NK-92 treated with Interleukin-12 subunit alpha and Interleukin-12 subunit beta, amount 100 ng/mL, for 24 hours (cell line): ENCODE measurements at places on chromosomes 11 and 22.

DNA sequence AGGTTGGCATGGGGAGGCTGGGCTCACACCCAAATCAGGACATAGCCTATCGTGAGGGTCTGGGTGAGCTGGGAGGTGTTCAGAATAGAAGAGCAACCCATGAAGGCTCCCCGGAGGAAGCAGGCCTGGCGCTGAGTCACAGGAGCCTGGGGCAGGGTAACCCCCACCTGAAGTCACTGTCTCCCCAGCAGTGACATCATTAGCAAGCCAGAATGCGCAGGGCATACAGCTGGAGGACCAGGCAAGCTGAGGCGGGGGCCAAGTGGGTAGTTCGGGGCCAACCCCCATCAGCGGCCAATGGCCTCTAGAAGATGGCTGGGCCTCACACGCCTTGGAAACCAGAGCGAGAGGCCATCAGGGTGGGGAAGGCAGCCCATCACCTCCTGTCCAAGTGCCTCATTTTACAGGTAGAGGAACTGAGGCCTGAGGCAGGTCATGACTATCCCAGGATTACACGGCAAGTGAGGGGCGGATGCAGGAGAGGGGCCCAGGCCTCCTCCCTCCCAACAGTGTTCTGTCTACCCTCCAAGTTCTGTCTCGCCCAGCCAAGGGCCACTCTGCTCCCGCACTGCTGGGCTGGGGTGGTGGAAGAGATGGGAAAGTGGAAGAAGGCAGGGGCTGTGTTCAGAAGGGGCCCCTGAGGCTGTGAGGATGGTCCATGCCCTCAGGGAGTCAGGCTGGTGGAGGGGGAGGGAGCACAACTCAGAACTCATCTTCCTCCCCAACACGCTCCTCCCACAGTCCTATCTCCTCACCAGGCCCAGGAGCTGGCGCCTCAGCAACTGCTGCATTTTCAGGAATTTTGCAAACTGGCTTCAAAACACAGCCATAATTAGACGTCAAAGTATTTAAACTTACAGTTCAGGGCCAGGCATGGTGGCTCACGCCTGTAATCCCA lies 24.6 kb downstream of the RPL3 start:
- no peak for DNase-seq

DNA sequence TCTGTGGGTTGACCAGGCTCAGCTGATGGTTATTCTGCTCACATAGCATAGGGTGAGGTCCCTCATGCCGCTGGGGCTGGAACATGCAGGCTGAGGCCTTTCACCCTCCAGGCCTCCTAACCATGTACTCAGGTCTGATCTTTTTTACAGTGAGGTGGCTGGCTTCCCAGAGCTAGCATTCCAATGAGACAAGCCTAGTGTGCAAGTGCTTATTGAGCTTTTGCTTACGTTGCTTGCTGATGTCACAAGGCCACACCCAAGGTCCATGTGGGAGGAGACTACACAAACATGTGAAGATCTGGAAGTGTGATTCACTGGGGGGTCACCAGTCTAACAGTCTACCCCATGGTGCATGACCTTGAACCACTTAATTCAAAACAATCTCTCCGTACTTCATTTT lies 33.9 kb downstream of the ISX start:
- no peak for DNase-seq

- no peak for DNase-seq
Measured at GRCh38 chr11:112470355-112470754, 209.7 kb upstream of the PLET1 start.

GRCh38 chr11:12117611-12118010 lies 7.2 kb downstream of the MICAL2 start:
- DNase-seq = no peak

GRCh38 chr11:5808500-5809121 lies at the start of gene OR52N2:
OR52N2 (plus strand) TSS chr11:5808924; CDS start chr11:5820336, 11,412 bp downstream.
- DNase-seq = peak; percentile 44

GRCh38 chr22:42686756-42687491 lies 33.7 kb downstream of the A4GALT start:
- no peak for DNase-seq
